ENCODE measurements at places on chromosomes 7 and 10.

DNA sequence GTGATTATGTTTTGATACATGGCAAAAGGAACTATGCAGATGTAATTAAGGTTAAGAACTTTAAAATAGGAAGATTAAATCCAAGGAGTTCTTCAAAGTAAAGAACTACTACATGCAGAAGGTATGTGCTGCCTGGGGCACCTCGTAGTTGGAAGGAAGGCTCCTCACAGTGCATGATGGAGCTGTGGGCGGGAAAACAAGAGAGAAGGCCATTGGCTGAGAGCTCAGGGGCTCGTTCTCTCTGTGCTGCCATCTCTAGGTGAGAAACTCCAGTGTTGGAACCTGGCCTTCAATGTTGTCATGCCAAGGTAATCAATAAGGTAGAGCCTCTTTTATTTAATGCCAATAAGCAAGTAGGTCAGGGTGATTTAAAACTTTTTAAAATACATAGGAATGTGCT is 391.4 kb upstream of the ETV1 start:
- DNase-seq: no peak

GRCh38 chr7:95582578-95583293 is 13.6 kb downstream of the PDK4 start:
- no peak for DNase-seq

GRCh38 chr7:151683615-151684407 is 164.1 kb upstream of the RHEB start:
- no peak for DNase-seq

DNA sequence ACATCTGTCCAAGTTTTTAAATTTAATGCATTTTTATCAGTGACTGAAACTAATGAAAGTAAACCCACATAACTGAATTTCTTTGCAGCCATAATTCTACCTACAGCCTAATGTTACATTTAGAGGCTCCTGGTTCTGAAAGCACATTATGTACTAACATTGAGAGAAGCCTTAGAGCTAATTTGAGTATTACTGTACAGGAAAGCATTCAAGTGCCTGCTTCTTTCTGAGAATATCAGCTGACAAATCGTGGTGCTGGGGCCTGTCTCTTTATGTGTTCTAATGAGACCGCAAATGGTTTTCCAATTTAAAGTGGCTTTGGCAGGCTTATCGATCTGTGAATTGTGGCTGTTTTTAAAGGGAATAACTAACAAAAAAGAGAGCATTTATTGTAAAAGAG is 32.3 kb upstream of the DGKB start:
- DNase-seq: no peak

GRCh38 chr10:52479567-52479966 is 165.5 kb downstream of the DKK1 start:
- no peak for DNase-seq

DNA sequence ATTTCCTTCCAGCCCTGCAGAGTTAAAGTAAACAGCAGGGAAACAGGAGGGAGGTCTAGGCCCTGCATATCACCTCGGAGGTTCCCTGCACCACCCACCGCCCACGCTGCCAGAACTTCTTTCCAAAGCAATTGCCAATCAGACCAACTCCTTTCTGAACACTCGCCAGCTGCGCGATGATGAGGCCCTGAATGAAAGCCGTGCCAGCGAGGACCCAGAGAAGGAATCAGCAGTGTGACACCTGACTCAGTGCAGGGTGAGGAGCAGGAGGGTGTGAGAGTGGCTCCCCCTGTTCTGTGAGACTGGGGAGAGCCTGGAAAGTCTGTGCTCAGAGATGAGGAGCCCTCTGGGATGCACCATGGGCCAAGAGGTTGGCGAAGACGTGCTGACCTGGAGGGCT is 3.3 kb upstream of the TCERG1L start:
- DNase-seq: no peak

DNA sequence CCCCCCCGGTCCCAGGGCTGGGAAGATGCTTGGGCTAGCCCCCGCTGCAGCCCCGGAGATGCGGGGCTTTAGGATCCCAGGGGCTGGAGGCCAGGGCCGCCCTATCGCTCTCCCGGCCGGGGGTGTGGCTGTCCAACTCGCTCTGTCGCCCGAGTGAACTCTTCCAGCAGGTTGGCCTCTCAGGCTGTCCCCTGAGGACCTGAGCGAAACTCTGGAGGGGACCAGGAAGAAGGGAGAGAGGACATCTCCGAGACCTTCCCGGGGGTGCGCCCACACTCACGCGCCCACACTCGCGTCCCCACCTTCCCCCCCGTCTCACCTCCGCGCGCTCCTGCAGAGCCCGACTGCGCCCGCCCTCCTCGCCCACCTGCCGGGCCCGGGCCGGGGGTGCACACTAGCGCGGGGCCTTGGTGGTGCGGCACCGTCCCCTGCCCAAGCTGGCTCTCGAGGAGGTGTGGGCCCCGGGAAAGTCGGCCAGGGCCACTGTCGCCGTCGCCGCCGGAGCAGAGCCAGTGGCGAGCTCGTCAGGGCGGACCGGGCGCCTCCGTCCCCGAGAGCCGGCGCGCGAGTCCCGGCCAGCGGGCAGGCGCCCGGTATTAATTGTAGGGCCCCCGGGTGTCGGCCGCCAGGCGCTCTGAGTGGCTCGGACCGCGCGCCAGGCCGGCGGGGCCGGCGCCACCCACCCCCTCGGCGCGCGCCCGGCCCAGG is 101.7 kb upstream of the SVIL start:
- DNase-seq: no peak

GRCh38 chr7:149599636-149600206 is 102.1 kb upstream of the ZNF746 start:
- no peak for DNase-seq

DNA sequence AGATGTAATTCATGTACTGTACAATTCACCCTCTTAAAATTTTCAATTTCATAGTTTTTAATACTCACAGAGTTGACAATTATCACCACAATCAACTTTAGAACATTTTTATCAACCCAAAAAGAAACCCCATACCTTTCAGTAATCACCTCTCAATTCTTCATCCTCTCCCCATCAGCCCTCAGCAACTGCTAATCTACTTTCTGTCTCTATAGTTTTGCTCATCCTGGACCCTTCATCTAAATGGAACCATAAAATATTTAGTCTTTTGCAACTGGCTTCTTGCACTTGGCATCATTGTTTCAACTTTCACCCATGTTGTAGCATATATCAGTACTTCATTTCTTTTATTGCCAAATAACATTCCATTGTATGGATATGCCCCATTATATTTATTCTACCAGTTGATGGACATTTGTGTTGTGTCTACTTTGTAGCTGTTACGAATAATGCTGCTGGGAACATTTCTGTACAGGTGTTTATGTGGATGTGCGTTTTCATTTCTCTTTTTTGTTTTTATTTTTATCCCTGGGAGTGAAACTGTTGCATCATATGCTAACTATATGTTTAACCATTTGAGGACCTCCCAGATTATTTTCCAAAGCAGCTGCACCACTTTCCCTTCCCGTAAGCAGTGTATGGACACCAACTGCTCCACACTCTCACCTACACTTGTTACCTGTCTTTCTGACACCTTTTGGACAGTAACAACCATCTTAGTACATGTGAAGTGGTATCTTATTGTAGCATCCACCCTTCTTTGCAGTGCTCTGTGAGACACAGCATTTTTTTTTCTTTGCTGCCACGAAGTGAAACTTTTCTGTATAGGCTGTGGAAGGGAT is 65.4 kb upstream of the APBB1IP start:
- DNase-seq: no peak

DNA sequence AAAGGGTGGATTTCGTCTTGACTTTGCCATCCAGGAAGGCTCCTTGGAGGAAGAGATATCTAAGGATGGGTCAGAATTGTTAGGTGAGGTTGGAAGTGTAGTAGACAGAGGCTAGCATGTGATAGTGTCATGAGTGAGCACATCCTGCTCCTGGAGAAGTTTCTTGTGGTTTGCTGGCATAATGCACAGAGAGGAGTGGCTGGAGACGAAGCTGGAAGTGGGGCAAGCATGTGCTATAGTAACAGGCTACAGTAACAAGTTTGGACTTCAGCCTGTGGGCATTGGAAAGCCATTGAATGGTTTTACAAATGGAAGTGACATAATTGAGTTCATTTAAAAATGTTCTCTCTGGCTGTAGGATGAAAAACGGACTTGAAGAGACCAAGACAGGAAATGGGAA is 175.6 kb upstream of the VWC2 start:
- no peak for DNase-seq

DNA sequence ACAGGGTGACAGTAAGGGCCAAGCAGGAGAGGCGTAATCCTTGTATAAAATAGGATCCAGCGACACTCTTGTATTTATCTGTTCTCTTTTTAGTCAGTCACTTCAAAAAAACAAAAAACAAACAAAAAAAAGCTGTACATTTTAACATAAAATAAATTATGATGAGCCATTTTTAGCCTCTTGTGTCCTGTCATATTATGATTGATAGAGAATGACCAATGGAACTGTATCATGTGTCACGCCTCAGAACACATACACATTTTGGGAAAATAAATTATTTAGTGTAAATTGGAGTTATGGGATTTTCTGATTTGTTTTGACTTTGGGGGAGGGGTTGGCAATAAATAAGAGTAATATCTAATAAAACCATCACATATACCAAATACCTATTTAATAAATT is 79.3 kb upstream of the SAMD8 start:
- no peak for DNase-seq

- no peak for DNase-seq
Observed at GRCh38 chr10:123945325-123945920, 53.8 kb upstream of the CPXM2 start.

GRCh38 chr10:55820071-55820470 is 541.0 kb downstream of the ZWINT start:
- no peak for DNase-seq

DNA sequence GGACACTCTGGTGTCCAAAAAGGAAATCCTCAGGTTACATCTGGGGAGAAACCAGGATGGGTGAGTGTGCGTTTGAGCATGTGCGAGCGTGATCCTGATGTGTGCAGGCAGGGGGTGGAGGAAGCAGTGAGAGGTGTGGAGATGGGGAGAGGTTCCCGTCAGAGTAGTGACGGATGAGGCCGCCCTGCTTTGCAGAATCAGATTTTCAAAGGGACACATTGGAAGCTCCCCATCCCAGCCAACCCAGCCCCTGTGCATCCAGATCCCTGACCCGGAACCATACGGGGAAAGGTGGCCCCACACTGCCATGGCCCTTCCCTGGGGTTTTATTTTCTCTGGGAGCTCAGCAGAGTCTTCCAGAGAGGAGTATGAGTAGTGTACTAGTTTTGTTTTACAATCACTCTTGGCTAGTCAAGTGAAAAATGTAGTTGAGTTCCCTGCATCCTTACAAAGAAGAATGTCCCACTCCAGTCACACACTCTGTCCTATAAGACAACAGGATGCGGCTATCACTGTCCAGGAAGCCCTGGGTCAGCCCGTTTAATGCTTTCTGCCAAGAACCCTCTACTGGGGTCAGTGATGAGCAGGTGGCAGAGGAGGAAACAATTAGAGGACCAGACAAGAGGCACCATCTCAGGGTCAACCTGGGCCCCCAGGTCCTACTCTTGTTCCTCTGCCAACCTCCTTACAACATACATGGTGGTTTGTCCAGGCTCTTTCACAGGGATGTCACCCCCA is 46.8 kb upstream of the PDLIM1 start:
- DNase-seq: no peak

GRCh38 chr7:28922624-28923331 is 35.4 kb downstream of the TRIL start:
- DNase-seq: no peak

GRCh38 chr10:1247598-1248261 is 191.5 kb downstream of the WDR37 start:
- no peak for DNase-seq

DNA sequence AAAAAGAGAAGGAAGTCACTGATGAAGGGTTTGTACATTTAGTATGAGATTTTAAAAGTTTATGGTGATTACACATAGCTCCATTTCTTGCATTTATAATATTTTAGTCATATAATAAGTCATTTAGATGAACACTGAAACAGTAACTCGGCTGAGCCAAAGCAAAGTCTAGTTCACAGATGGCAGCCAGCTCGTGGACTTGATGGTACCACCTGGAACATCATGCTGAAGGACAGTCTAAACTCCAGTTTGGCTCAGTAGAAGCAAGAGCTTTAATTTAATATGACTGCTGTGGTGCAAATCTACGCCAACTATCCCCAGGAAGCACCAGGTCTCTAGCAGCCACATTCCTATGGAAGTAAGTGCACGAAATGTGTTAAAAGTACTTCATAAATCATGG is 16.4 kb downstream of the SRI start:
- no peak for DNase-seq
